GM19239 (cell line): ENCODE measurements at places on chromosomes 4 and X.
A peak's percentile ranks its signal among the peaks of the same experiment; 100 is the strongest.

- no peak for DNase-seq
These were observed 632 bp upstream of the PCDH7 start for GRCh38 chr4:30719454-30720020.

GRCh38 chrX:110321081-110321480, 3.2 kb upstream of the AMMECR1 start:
- DNase-seq, result no peak

GRCh38 chr4:15982842-15983524, 20.0 kb upstream of the FGFBP2 start:
- DNase-seq, result no peak

- no peak for DNase-seq
These were observed 142.0 kb upstream of the RBPJ start for GRCh38 chr4:26178854-26179253.

DNA sequence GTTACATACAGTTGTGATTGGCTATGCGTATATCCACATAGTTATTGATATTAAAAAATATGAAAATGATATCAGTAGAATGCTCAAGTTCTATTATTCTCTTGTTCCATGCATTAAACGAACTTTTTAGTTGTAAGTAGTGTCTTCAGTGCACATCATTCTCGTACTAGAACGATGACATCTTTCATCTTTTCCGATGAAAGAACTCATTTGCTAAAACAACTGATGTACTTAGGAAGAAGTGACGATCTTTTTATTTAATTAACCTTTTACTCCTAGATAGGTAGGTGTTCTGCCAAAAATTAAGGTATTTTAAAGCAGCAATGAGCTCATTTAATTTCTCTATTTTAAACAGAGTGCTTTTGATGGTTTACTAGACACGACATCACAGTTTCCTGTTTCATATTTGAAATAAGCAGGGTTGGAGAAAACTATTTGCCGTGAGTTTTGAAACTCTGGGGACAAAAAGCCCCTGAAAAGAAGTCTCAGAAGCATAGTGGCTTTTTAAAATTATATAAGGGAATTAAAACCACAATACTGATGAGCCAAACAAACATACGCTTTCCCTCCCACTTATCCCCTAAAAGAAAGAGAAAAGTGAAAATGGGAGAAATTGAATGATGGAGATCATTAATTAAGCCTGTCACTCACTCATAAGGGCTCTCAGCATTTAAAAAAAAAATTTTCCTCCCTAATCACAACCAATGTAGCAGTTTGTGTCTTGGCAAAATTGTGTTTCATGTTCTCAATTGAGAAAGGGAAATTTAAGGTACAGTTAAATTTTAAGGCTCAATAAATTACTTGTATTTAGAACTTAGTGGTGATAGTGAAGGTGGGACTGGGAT, 25.6 kb downstream of the SPRY1 start:
- no peak for DNase-seq

DNA sequence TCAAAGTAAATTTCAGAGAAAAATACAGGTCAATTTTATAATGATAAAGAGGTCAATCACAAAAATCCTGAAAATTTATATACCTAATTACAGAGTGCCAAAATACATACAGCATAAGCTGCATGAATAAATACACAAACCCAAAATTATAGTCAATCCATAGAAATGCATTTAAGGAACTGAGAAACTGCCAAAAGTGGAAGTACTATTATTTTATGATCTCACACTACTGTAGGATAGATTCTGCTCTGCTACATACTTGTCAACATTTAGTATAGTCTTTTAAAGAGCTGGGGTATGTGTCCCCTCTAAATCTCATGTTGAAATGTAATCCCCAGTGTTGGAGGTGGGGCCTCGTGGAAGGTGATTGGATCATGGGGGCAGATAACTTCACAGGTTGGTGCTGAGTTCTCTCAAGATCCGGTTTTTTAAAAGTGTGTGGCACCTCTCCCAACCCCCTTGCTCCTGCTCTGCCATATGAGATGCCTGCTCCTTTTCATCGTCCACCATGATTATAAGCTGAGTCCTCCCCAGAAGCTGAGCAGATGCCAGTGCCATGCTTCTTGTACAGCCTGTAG, 31.8 kb downstream of the CHIC2 start:
- no peak for DNase-seq

DNA sequence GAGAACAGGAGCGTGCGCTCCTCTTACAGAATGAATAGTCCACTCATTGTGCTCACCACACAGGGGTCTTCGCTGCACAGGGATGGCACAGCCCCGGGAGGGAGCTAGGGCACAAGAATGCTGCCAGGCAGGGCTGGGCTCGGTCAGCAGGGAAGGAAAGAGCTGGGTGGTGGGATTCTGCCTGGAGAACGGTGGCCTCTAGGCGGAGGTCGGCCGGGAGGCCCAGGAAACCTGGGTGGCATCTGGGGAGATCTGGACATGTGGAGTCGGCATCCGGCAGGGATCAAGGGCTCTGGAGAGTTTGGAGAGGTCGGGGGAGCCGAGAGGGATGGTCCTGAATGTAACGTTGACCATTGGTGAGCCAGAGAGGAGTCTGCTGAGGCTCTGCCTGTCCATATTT, 46.5 kb upstream of the PSAPL1 start:
- DNase-seq, result no peak

DNA sequence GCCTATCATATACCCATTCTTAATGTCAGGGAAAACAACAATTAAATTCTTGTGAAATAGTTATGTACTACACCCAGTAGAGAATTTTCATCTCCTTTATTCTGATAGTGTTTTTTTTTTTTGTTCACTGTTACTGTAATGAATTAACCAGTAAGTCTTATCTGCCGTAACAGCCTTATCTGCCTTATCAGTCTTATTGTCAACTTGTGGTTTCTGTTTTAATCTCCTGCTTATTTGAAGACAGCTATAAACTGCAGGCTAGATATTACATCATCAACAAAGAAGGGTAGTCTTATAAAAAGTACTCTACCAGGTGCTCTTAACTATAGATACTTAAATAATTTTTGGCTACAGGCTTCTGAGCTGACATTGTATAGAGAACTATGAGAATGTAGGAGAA, 79.5 kb downstream of the MAGEB5 start:
- DNase-seq, result no peak

DNA sequence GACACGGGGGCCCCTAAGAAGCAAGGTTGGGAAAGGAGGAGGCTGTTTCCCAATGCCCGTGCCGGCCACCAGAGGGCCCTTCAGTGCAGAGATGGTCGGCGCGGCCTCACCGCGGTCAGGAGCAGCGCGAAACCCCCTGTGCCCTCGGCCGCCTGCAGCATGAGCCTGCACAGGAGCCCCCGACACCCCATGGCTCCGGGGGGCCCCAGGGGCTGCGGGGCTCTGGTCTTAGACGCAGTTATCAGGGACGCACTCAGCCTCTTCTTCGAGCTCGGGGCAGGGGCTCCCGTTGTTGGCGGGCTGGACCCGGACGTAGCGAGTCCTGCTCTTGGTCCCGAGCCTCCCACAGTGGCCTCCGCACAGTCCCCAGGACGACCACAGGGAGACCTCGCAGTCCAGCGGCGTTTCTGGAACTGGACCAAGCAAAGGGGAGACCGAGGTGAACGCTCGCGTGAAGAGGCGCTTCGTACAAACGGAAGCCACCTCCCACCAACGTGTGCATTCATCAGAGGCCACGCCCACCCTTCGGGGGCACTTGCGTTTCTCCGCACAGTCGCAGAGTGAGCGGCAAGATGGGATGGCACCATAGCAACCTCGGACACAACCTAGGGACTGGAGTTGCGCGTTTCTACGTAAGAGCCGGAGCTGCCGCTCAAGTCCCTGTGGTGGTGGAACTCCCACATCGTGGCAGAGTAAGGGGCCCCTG, 5.0 kb downstream of the SPON2 start:
- no peak for DNase-seq

DNA sequence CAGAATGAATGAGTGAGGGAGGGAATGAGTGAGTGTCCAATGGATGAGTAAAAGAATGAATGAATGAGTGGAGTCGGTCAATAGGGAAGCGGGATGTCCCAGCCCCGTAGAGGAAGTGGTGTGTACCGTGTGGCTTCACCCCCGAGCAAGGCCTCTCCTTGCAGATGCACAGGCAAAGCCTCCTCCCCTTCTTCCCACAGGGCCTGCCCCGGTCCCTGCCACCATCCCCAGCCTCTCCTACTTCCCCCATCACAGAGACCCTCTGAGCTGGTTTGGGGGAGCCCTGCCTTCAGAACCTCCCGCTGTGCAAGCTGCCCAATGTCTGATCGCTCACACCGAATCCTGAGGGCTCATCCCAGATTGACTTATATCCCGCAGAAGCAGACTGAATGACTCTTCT, 13.6 kb downstream of the HTRA3 start:
- DNase-seq, result no peak

- DNase-seq, result no peak
These were observed 62.7 kb downstream of the KDM6A start for GRCh38 chrX:44935640-44936039.

DNA sequence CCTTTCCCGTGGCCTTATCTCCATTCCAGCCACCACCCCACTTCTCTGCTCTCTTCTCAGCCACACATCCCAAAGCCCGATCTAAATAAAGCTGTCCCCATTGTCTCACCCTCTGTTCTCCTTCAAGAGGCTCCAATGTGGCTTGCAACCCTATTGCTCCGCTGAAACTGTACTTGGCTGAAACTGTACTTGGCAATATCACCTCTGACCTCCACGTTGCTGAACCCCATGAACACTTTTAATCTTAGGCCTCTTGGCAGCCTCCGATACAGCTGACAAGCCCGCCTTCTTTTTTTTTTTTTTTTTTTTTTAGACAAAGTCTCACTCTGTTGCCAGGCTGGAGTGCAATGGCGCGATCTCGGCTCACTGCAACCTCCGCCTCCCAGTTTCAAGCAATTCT, 12.1 kb downstream of the DCTD start:
- DNase-seq, result no peak

DNA sequence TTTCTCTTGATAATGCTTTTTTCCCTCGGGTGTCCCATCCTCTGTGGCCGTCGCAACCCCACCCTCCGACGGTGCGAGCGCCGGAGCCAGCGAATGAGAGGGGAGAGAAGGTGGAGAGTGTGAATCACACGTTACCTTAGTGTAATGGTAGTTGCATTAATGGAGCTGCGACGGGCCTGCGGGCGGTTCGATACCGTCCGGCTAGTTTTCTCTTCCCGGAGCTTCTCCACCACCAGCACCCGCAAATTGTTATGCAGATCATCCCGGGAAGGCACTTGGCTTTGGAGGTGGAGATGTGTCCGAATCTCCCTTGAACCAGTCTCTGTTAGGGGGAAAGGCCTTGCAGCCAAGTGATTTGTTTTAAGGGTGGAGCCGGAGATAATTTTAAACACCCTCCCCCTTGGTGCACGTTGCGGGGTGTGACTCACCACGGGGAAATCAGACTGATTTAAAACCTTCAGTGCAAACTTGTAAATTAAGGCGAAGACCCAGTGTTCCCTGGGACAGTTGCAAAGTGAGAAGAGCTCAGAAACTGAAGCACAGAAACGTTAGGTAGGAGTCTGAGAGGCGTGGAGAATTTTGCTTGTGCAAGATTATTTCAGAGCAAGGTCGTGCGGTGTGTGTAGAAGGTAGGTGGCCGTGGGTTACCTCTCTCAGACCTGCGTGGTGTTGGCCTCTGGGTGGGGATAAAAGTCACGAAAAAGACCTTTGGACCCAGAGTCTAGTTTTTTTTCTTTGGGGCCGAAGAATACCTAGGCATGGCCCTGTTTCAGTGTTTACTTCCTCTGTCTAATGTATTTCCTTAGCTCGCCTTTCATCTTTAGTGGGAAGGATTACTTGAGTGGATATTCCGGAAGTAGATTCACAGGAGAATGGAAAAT, 1.3 kb downstream of the AFF1 start:
- peak; percentile 47 for DNase-seq
